Left renal cortex interstitium (tissue), 4 donors: ENCODE measurements at places on chromosomes 7 and 10. TPM values are rescaled to one million over a fixed set of nuclear protein-coding genes. Genes with fewer than 3 reads are reported as not detected.

GRCh38 chr10:77592946-77593636, 44.5 kb downstream of the KCNMA1 start:
- no peak for DNase-seq

GRCh38 chr10:121405953-121406352, 192.3 kb downstream of the FGFR2 start:
- no peak for DNase-seq

DNA sequence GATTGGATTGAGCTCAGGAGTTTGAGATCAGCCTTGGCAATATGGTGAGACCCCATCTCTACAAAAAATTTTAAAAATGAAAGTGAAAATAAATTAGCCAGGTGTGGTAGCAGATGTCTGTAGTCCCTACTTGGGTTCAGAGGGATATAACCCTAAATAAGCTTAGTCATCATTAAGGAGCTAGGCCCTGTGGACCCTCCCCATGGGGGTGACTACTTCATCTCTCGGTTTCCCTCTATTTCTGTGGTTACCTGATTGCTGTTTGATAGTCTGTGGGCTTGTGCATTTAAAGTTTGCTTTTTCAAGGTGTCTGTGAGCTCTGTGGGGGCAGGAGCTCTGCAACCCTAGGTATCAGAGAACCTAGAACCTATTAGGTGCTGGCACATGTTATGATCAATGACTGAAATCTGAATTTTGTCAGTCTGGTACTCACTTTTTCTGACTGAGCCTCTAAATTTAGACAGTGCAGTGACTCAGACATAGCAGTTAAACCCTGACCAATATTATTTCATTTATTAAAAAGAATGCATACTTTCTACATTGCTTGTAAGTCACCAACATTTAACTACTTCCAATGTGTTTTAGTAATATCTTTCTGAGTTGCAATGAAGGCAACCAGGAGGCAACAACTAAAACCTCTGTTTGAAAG, 8.1 kb upstream of the CUZD1 start:
- no peak for DNase-seq

ALOX5 gene
- 3.7 TPM for polyA plus RNA-seq

DNA sequence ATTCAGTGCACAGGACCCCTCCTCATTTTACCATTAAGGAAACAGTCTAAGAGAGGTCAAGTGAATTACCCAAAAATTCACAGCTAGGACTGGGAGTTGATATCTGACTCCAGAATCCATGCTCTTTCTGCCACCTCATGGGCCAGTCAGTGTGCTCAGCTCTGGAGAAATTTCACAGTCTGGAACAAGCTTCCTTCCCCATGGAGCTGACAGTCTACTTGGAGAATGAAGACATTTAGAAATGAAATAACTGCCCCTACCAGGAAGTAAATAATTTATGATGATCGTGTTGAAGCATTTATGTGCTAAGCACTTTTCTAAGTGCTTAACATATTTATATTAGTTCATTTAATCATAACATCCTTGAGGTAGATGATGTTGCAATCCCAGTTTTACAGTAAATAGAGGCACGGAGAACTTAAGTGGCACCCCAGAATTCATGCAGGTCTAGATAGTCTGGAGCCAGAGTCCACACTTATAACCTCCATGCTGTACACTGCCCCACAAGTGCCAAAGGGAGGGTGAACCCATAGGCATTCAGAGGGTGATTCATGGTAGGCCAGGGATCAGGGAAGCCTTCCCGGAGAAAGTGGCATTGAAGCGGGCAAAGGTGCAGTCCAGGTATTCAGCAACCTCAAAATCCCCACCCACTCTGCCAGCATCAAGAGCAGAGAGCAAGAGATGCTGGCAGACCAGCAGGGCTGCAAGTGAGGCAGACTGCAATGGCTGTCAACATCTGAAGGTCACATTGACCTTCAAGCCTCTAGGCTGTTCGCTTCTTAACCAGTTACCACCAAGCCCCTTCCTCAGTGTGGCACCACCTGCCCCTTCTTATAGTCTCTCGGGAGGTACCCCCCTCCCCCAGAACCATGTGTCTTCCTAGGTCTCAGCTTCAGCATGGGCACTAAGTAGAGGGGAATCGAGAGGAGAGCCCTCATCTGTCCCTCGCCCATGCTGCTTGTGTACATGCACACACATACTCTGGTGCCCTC, 38.4 kb upstream of the LRRC4 start:
- DNase-seq, result no peak

DNA sequence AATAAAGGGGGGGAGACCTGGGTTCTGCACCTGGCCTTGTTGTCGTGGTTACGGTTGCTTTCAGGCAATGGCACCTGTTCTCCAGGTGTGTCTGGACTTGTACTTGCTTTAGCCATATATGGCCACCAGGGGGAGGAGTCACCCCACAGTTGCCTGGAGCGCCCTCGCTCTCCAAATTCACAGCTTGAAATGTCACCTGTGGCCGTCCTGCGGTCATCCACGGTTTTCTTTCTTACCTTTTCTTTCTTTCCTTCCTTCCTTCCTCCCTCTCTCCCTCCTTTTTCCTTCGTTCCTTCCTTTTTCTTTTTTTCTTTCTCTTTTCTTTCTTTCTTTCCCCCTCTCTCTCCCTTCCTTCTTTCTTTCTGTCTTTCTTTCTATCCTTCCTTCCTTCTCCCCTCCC, 157.2 kb upstream of the ZNF92 start:
- peak; percentile 28 for DNase-seq

GRCh38 chr10:43854007-43854406, 205.3 kb upstream of the ZNF32 start:
- DNase-seq, result no peak

DNA sequence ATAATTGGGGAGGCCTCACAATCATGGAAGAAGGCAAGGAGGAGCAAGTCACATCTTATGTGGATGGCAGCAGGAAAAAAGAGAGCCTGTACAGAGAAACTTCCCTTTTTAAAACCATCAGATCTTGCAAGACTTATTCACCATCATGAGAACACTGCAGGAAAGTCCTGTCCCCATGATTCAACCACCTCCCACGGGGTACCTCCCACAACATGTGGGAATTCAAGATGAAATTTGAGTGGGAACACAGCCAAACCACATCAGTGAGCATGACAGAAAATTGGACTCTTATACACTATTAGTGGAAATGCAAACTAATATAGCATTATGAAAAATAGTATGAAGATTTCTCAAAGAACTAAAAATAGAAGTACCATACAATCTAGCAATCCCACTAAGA, 271.2 kb downstream of the MAGI2 start:
- DNase-seq, result no peak
